Effector CD4-positive, alpha-beta T cell (primary cell): ENCODE measurements at places on chromosomes 5 and 9.
A peak's percentile ranks its signal among the peaks of the same experiment; 100 is the strongest.

DNA sequence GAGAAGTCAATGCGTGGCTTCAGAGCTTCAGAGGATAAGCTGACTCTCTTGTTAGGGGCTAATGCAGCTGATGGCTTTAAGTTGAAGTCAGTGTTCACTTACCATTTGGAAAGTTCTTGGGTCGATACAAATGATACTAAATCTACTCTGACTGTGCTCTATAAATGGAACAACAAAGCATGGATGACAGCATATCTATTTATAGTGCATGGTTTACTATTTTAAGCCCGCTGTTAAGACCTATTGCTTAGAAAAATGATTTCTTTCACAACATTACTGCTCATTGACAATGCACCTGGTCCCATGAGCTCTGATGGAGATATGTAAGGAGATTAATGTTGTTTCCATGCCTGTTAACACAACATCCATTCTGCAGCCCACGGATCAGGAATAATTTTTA lies 435.7 kb downstream of the MAT2B start:
- no peak for DNase-seq

DNA sequence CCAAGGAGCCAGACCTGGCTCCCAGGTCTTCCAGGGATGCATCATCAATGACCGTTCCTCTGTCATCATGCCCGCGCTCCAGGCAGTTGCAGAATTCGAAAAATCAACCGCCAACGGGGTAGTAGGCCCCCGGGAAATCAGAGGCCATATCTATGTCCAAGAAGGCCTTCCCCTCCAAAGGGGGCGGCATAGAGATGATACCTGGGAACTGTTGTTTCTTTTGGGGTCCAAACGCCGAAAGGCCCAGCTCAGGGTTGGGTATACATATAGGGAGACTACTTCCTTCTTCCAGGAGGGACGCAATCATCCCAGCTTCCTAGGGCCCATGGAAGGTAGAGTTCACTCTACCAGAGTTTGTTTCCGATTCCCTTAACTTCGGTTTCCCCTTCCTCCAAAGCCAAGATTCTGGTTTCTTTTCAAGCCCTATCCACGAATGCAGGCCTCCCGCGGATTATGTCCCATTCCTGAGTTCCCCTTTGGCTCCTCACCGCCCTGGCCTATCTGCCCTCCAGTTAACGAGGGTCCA lies 754 bp downstream of the DCAF12 start:
- DNase-seq = no peak

GRCh38 chr5:10839118-10839517 lies 78.1 kb upstream of the DAP start:
- no peak for DNase-seq

GRCh38 chr9:14352503-14352902 lies 38.6 kb upstream of the NFIB start:
- DNase-seq = no peak

- DNase-seq = no peak
Observed at GRCh38 chr9:102740578-102740977, 254.6 kb upstream of the CYLC2 start.

GRCh38 chr9:107158321-107158720 lies 124.8 kb upstream of the RAD23B start:
- no peak for DNase-seq

GRCh38 chr5:33936004-33936380 lies 194 bp upstream of the RXFP3 start:
- no peak for DNase-seq

GRCh38 chr5:176578391-176578808 lies 29.3 kb downstream of the CDHR2 start:
- DNase-seq = peak; percentile 21

GRCh38 chr5:96751203-96752169 lies 56.3 kb downstream of the ERAP1 start:
- no peak for DNase-seq

DNA sequence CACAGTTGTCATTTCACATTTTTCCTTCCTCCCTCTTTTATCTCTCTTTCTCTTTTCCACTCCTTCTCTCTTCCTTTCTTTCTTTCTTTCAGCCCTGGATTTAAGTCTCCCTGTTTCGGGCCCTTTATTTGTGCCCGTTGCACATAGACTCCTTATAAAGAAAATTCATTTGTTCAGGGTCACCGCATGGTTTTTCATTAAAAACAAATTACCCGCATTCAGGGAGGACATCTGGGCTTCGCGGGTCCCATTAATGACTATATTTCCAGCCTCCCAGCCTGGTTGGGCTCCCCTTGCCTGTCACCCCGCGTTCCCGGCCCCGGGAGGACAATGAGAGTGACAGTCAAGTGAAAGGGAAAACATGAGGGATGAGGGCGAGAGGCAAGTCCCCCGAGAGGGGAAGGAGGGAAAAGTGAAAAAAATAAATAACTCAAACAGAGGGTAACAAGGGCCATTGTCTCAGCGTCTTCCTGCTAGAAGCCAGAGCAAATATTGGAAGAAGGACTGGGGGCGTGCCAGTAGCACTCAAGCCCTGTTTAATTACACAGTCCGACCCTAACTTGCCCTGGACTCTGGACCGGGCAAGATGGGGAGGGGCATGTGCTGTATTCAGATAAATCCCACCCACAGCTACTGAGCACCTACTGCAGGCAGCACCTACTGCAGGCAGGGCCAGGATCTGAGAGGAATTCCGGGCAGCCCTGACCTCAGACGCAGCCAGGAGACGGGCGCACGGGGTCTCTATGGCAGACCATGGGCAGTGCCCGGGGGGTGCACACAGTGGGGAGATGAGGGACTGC lies 166.2 kb downstream of the PAX5 start:
- DNase-seq = no peak

- no peak for DNase-seq
Observed at GRCh38 chr9:71504636-71505035, 263.7 kb downstream of the CEMIP2 start.

DNA sequence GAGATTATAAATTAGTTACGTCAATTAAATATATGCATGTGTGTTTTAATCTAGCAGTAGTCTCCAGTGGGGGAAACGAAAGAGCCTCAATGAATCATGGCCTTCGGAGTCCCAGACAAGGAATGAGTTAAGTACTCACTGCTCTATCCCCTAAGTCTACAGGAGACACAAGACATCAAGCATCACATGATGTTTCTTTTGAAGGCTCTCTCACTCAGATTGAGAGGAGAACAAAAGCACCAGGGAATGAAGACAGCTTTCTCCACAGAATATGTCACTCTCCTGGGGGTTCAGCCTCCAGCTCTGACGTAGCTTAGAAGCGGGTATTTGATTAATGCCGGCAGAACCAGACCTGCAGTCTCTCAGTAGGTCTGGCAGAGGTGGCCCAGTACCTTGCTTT lies 381.4 kb downstream of the ACTL7B start:
- DNase-seq = no peak

DNA sequence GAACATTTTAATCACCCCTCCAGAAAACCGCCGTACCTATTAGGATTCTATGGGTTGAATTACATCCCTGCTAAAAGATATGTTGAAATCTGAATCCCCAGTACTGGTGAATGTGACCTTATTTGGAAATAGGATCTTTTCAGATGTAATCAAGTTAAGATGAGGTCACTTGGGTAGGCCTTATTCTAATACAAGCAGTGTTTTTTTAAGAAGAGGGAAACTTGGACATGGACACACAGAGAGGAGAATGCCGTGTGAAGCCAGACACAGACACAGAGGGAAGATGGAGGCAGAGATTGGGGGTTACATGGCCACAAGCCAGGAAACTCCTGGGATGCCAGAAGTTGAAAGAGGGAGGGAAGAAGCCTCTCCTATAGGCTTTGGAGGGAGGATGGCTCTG lies 183.5 kb downstream of the GNA14 start:
- DNase-seq = no peak

DNA sequence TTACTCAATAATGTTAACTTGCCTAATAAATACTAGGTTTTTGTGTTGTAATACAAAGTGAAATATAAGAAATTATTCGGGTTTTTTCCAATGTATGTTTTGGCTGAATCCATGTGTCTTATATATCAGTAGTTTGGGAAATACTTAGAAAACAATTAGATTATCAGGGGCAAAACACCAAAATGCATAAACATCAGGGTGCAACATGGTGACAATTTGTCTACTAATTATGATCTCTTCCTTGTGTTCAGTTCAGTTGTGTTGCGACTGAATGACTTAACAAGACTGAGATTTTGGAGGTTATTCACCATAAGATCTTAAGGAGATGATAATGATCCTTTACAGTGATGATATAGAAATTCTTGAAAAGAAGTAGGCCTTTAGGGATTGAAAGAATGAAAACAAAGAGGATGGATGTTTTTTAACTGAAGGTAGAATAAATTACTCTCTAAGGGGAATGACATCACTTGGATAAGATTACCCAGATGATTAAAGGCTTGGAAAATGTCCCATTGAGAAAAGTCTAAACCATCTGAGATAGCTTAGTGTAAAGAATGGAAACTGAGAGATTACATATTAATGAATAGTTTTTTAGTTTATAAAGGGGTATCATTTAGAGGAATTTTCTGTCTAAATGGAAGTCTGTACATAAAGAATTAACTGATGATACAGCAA lies 415.8 kb downstream of the SPATA31D1 start:
- no peak for DNase-seq

DNA sequence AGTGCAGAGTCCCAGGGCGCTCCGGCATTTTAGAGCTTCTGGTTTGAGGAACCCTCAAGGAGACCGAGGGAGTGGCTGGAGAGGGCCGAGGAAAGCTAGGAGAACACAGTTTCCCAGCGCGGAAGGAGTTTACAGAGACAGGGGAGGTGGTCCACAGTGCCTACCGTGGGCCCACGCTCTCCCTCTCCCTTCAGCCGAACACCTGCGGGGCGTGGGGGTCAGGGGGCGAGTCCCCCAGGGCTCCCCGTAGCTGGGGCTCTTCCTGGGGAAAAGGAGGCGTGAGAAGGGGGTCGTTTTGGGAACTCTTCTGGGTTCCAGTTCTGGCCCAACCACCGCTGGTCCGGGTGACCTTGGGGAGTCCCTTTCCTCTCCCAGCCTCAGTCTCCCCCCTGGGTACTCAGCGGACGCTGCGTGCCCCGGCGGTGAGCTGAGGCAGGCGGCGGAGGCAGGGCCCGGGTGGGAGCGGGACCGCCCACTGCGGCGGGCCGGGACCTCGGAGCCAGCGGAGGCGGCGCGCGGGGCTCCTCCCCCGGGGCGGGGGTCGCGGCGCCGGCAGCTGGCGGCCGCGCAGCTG lies 368 bp upstream of the FRMPD1 start:
- no peak for DNase-seq

DNA sequence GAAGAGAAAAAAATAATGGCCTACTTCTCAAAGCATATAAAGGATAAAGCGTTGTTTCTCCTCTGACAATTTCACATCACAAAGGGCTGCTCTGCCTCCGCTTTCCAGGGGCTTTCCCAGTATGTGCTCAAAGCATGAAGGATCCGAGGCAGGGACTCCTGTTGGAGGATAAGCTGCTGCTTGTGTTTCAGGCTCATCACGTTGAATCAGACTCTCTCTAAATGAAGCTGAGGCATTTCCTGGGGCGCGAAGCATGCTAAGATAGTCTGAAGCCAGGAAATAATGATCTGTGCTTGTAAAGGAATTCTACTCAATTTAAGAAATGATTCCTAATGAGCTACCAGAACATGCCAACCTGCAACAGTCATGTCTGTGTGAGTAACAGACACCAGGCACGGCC lies 97.5 kb downstream of the MARCHF11 start:
- DNase-seq = no peak

GRCh38 chr9:108553111-108553635 lies 302.6 kb downstream of the ACTL7B start:
- no peak for DNase-seq

GRCh38 chr5:136853971-136854370 lies 488.6 kb upstream of the TRPC7 start:
- no peak for DNase-seq
